Fibroblast of mammary gland (primary cell): ENCODE measurements at places on chromosomes 12 and 14.

DNA sequence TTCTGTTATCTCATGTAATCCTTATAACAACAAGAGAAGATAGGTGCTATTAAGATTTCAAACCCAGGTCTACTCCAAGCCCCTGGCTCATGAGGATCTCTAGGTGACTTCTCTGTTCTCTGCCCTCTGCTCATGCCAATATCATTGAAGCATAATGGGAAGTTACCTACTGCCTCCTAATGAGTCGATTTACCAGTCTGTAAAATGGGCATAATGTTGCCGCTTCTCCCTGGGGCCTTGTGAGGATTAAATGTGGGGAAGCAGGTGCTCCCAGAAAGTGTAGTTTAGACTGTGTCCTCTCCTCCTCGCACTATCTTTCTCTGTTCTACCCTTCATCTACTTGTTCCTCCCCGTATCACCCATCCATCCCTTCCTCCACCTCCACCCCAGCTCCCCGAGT is 169.2 kb upstream of the LHX5 start:
- DNase-seq = no peak

DNA sequence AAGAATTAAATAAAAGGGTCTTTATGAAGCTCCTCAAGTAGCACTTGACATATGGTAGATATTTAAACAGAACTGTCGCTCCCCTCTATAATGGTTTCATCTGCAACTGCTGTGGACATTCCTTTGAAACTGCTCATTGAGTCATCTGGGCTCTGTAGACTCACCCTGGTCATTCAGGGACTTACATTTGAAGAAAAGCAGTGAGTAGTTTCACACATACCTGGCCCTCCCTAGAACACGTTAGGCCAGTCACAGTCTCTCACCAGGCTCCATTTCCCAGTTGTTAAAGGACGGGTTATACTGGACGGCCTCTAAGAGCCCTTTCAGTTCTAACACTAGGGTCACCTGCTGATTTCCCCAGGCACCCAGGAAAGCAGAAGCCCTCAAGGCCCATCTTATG is 217.0 kb downstream of the BCL11B start:
- no peak for DNase-seq

- DNase-seq = no peak
These were observed 4.1 kb upstream of the CISTR start for GRCh38 chr12:53755893-53756292.

DNA sequence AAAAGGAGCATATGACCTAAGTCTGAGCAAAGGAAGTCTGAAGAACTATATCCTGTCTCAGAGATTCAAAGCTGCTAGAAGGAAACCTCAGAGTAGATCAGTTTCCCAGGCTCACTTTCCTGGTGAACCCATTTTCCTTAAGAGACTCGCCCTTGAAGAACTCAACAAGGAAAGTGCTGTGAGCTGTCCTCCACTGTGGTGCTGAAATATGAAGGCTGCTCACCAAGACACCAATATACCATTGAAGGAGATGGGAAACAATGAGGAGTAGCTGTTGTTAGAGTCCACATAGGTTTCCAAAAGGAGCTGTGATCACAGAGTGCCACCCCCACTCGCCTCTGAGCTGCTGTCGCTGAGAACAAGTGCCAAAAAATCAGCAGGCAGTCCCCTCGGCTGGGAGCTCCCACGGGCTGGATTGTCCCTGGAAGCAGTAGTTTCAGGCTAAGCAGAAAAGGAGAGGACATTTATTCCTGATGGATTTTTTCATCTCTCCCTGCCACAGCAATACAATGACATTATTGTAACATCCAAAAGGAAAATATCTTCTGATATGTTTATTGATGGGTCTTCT is 282.1 kb downstream of the RPS29 start:
- peak; percentile 44 for DNase-seq

DNA sequence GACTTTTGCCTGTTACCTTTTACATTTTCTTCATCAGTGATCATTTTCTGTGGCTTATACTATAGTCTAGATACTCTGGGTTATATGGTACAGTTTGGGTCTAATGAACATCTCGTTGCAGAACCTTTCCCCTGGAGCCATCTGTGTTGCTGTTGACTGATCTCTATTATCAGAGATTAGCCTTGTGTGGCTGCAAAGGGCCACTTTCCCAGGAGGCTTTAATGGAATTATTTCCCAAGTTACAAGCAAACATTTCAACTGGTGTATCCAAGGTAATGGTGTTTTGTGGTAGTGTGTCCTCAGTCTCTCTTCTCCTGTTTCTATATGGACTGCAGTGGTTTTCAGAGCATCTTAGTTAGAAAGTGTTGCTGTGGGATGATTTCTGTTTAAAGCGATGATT is 25.9 kb downstream of the UTP20 start:
- DNase-seq = no peak

DNA sequence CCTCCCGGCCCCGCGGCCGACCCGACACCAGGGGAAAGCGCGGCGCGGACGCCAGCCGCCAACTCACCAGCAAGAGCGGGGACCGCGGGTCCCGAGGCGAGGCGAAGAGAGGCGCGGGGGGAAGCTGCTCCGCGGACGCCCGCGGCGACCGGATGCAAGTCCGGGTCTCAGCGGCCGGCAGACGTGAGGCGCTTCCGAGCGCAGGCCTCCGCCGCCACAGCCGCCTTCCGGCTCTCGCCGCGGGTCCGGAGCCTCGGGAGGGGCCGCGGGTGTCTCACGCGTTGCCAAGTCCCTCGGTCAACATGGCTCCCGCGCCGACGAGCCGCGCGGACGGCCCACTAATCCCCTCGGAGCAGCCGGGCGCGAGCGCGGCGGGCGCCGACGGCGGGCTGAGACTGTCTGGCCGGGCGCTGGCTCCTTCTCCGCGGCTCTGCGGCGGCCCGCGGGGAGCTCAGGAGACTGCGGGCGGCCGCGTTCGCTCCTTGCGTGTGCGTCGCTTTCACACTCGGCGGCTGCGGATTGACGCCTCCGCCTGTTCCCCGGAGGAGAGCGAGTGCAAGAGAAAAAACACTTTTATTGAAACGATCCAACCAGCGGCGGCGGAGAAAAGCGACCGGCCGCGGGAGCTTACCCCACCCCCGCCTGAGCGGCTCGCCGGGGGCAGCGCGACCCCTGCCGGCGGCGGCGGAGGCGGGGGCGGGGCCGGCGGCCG is at the start of gene CDK17:
TSS of gene CDK17 (minus strand) at position 521 of the 712 bp plus-strand sequence. CDS start 65,603 bp downstream, outside the sequence.
- DNase-seq = peak; percentile 80

DNA sequence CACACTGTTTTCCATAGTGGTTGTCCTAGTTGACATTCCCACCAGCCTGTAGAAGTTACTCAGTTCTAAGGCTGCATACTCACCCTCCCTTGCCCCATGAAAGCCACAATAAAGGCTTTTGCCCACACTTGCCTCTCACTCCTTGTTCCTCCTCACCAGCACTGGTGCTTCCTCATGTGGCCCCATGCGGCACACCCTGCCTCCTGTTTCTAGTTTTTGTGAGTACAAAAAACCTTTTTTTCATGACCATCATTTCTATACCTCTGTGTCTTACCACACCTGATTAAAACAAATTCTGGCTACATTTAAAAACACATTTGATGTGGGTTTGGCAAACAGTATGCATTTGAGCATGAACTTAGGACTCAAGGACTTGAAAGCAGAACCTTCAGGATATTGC is 40.7 kb upstream of the RIN3 start:
- DNase-seq = peak; percentile 16

- no peak for DNase-seq
These were observed 200.0 kb downstream of the ADAMTS20 start for GRCh38 chr12:43352001-43352400.

DNA sequence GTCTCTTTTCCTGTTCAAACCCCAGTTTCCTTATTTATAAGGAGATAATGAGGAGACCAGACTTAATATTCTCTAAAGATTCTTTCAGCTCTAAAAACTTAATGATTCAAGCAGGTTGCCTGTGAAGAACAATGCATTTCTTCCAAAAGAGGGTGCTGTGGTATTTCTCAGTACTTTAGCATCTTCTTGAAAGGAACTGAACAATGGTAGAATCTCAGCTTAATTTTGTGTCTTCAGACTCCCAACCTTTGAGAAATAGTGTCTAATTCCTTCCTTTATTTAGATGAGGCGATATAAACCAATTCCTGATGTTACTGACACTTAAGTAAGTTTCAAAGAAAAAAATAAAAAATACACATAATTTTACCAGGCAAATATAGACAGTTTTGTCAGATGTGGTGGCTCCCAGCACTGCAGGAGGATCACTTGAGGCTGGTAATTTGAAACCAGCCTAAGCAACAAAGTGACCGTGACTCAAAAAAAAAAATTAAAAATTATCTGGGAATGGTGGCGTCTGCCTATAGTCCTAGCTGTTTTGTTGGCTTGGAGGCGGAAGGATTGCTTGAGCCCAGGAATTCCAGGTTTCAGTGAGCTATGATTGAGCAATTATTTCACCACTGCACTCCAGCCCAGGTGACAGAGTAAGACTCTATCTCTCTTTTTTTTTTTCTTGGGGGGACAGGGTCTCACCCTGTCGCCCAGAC is 76.9 kb upstream of the PSMA6 start:
- DNase-seq = peak; percentile 78

- no peak for DNase-seq
These were observed 117.6 kb downstream of the TRMT5 start for GRCh38 chr14:60863249-60863648.

DNA sequence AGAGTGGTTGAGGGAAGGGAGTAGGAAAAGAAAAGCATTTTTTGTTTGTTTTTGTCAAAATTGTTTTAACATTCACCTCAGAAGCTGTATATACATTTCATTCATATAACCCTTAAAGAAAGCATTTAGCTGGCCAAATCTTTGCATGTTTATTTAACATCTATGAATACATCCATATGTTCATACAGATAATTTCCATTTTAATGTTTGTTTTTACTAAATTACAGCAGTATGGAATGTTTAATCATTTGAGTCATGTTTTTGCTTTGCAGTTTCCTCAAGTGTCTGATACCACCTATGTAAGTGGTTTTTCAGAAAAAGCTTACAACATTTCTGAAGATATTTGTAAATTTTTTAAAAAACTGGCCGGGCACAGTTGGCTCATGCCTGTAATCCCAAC is 84.3 kb upstream of the ATF1 start:
- no peak for DNase-seq

DNA sequence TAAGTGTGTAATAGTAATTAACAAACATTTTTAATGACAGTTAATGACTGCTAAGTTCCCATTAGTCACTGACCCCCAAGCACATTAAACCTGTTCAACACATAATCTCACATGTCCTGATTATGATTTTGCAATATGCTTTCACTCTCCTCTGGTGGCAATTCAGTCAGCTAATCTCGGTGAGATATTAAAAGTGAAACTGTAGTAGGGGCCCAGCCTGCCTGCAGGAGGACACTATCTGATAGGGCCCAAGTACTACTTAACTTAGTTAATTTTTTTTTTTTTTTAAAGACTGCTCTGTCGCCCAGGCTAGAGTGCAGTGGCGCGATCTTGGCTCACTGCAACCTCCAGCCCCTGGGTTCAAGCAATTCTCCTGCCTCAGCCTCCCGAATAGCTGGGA is 48.8 kb downstream of the CIT start:
- DNase-seq = no peak

DNA sequence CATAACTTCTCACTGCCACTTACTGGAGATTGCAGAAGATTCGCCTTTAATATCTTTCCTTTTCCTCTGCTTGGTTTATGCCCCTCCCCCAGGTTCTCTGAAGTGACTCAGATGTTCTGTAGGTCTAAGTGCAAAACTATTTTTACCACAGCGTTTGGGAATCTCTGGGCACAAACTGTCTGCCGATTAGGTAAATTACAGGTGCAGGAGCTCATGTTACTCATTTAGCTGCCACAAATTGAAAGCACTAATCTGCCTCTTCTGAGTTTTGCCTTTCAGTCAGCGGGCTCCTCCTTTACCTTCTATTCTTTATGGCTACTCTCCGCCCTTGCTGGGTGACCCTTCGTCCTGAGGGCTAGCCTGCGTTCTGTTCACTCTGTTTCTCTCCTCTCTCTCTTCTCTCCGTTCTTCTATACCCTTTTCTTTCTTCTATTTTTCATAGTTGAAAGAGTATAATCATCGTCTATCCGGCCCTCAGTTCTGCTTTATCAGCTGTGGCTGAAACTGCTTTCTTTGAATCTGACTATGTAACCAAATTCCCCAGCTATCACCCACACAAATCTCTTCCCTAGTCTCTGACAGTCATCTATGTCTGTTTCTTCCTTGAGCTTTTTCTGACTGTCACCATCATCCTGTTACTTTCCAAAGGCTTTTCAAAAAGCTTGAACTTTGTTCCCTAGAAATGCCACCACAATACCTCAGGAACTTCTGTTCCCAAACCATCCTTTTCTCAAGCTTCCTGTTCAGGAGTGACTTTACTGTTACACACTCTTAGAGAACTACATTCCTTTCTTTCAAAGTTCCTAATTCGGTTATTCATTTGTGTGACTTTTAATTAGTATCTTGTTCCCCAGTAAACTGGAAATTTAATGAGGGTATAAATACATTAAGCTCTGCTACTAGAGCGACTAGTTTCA is 4.3 kb upstream of the MYF6 start:
- peak; percentile 88 for DNase-seq

- DNase-seq = no peak
These were observed 175.9 kb downstream of the MON2 start for GRCh38 chr12:62642486-62642885.

DNA sequence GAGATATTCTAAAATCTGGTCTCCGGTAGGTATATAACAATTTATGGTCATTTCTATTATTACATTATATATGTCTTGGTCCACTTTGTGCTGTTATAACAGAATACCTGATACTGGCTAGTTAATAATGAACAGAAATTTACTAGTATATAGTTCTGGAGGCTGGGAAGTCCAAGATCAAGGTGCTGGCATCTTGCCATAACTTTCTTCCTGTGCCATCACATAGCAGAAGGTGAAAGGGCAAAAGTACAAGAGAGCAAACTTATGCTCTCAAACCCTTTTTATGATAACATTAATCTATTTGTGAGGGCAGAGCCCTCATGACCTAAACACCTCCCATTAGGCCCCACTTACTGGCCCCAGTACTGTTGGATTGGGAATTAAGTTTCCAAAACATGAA is 17.9 kb upstream of the BATF start:
- no peak for DNase-seq

- peak; percentile 99 for DNase-seq
These were observed 44.3 kb downstream of the KRT80 start for GRCh38 chr12:52147367-52147963.

- peak; percentile 53 for DNase-seq
These were observed 9.5 kb upstream of the SAV1 start for GRCh38 chr14:50677527-50678063.

DNA sequence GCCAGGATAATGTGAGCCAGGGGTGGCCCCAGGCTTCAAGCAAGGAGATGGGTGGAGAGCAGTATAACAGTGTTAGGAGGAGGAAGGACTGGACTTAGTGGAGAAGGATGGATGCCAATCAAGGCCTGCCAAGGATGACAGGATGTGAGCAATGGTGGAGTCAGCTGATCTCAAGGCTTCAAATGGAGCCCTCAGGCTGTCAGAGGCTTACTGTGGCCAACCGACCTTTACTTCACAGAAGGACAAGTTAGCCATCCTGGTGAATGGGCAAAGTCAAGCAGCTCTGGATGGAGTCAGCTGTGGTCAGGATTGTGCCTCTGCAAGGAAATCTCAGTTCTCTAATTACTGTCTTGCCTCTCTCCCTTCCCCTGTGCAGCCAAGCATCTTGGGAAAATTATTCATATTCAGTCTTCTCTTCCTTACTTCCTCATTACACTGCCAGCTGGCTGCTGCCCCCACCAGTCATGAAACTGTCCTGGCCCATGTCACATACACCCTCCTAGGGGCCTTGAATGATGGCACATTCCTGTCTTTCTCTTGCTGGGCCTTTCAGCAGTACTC is 7.6 kb upstream of the STAT6 start:
- peak; percentile 57 for DNase-seq

GRCh38 chr14:100048786-100049185 is 16.4 kb upstream of the EVL start:
- DNase-seq = peak; percentile 62
